CD4-positive, CD25-positive, alpha-beta regulatory T cell (primary cell): ENCODE measurements at places on chromosomes 5 and 9. TPM values are rescaled to one million over a fixed set of nuclear protein-coding genes. Genes with fewer than 3 reads are reported as not detected.
A peak's percentile ranks its signal among the peaks of the same experiment; 100 is the strongest.

Gene CCL28
- 17.4 TPM for polyA plus RNA-seq

Gene DPYSL3
- polyA plus RNA-seq: not detected

Gene ANKHD1
- polyA plus RNA-seq: 78.2 TPM

Gene OXCT1
- 31.3 TPM for polyA plus RNA-seq

Gene FOXD4L6
- polyA plus RNA-seq: not detected

Gene SPATA9
- not detected for polyA plus RNA-seq

Gene NMUR2
- polyA plus RNA-seq: not detected

Gene RIMOC1
- polyA plus RNA-seq: 12.1 TPM

Gene PCDHGA7
- not detected for polyA plus RNA-seq

Gene DNAJC25
- polyA plus RNA-seq: 1.3 TPM

Gene PCDHA12
- not detected for polyA plus RNA-seq

Gene STING1
- 131 TPM for polyA plus RNA-seq

DNA sequence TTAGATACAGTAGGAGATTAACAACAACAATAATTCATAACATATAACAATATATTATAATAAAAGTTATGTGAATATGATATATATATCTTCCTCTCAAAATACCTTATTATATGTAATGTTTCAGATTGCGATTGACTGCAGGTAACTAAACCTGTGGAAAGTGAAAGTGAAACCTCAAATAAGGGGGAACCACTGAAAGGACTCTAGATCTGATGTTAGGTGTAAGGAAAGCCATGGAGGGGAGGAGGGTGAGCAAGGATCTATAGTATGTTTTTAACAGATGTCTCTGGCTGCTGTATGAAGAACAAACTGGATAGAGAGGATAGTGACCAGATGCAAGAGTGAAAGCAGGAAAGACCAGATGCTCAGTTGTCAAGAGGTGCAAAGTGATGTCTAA, 5.8 kb upstream of the FSTL4 start:
- peak; percentile 32 for DNase-seq

DNA sequence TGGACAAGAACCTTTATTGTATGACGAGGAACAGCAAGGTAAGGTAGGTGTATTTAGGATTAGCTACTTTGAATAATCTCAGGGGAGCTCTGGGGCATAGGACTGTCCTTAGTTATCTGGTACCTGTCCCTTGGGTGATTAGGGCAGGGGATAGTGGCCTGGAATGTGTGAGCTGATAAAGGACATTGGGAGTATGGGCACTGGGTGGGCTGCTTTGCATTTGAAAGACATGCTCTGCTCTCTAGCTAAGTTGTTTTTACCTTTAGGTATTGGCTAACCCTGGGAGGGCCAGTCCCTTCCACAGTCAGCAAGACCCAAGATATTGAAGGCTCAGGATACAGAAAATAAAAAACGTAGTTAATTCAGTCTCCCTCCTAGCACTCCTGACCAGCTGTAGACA, 282.8 kb upstream of the C9orf72 start:
- DNase-seq: no peak

- DNase-seq: no peak
These were observed 116.8 kb upstream of the PDE4D start for GRCh38 chr5:60010328-60010727.

DNA sequence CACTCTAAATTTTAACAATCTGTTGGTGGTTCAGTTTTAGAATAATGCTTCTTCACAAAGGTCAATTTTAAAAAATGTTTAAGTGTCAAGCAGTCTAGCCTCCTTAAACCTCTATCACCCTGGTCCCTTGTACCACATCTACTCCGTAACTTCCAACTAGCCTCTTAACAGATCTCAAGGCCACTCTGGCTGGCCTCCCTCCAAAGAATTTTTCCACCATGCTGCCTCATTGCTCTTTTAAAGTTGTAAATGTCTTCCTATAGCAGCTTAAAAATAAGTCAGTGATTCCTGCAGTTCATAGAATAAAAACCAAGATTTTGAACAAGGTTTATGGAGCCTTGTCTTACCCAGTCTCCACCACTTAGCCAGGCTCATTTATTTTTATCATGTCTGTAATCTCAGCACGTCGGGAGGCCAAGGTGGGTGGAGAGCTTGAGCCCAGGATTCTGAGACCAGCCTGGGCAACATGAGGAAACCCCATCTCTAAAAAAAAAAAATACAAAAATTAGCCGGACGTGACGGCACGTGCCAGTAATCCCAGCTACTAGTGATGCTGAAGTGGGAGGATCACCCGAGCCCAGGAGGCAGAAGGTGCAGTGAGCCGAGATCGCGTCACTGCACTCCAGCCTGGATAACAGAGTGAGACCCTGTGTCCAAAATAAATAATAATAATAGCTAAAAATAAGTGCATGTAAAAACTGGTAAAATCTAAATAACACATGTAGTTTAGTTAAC, 924.9 kb upstream of the DMAC1 start:
- DNase-seq: no peak

DNA sequence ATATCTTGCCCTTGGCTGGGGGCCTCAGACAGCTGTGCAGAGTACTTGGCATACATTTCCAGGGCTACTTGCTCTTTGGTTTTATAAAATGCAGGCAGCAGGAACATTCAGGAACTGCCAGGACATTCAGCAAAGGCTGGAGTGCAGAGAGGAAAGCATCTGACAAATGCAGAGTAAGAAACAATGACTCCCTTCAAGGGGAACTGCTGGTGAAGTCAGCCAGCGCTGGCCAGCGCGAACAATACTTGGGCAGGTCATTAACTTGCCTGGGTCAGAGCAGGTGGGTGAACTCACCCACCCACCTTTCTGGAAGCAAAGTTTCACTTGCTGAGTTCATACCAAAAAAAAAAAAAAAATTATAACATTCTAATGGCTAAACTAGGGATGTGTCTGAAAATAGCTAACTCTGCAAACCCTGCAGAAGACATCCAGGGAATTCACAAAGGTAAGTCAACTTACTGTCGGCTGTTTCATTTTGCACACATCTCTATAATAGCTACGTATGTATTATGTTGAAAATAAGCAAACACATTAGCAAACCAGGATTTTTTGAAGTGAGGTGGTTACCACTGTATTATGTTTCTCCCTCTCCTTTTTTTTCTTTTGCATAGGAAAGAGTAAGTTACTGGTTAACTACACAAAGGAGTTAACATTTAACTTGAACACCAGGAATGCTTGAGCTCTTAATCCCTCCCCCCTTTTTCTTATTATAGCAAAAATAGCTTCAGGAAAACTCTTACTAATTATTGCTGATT, 152.2 kb downstream of the GLIS3 start:
- DNase-seq: no peak

DNA sequence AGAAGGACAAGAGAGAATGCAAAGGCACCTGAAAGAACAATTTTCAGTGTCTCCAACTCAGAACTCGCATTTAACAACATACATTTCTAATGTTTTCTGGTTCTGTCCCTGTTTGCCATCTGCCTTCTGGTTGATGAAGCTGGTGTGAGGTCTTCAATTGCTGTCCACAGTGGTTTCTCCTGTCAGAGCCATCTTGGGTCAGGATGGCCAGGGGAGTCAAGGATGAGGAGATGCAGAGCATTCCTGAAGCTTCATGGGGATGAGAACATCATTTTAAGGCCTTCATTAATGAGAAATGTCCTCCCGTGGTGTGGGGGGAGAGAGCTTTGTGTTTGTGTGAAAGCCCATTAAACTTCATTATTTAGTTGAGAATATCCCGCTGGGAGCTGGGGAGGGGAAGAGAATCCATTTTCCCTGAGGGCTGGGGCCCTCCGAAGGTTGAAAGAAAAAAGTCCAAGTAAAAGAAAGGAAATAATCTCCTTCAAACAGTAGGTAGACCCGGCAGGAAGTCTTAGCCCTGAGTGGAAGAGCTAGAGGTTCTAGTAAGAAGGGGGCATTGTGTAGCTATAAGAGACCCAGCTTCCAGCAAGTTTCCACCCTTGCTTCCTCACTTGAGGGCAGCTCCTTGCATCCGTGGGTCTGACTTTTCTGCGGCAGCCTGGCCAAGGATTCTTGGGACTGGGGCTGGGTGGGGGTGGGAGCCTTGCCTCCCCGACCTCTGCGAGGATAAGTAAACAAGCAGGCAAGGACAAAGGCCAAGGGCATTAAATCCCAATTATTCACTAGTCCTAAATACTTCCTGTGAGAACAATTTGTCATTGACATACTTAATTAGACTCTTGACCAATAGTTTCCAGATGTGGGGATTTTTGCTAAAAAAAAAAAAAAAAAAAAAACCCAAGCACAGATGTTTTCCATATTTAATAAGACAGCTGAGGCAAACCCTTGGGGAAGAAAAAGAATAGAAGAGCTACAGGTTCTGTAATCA, 119.2 kb downstream of the MSX2 start:
- DNase-seq: no peak

DNA sequence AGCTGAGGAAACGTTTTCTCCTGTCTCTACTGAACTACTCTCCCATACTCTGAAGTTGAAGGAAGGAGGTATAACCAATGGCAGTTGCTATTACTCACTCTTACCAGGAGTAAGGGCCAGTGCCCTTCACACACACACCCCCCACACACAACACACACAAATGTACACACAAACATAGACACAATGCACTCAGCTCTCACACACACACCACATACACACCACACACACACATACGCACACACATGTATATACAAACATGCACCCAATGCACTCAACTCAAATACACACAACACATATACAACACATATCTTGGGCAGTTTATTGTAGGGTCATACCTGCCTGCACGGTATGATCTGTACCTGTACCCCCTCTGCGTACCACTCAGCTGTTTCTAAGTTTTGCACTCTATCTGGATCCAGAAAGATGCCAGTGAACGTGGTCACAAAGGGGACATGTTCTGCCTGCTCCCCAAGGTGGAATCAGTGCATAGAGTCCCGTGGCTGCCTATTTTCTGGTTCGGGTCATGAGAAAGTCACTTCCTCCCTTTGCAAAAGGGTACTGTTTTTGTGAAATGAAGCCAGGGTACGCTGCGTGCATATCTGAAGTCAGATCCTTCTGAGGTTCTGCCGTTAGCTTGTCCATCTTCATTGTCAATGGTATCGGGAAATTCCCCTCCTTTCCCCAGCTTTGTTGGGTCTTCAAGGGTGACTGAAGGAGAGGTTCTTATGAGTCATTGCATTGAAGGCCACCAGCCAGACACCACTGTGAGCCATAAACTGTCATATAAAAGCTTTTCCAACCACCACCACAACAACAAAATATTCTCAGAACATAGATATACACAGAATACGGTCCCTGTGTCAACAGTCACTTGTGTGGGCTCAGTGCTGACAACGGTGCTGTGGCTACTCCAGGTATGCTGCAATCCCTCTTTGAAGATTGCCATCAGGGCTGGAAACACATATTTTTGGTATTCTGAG, 131.9 kb downstream of the UGCG start:
- peak; percentile 61 for DNase-seq

DNA sequence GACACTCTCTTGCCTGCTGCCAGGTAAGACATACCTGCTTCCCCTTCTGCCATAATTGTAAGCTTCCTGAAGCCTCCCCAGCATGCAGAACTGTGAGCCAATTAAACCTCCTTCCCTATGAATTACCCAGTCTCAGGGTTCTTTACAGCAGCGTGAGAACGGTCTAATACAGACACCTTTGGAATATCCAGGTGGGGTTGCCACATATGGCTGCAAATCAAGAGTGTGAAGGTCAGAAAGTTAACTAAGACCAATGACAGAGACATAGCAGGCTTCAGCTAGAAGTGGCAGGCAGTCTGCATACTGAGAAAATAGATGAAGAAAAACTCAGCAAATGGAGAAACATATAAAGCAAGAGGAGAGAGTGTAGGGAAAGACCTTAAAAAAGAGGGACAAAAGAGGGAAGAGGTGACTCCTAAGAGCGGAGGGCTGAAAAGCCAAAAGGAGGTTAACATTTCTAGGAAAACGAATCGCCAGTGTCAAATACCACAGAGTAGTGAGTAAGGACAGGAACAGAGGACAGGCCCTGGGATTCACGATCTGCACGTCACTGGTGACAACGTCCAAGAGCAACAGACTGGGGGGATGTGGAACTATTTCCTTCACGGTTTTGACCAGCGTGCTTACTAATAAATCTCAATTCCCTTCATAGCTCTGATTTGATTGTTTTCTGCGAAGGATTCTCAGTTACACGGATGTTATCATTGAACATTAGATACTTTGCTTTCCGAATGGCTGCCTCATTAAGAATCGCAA, 1.7 kb upstream of the ACO1 start:
- no peak for DNase-seq

GRCh38 chr5:10621832-10622231, 58.0 kb downstream of the ANKRD33B start:
- no peak for DNase-seq

DNA sequence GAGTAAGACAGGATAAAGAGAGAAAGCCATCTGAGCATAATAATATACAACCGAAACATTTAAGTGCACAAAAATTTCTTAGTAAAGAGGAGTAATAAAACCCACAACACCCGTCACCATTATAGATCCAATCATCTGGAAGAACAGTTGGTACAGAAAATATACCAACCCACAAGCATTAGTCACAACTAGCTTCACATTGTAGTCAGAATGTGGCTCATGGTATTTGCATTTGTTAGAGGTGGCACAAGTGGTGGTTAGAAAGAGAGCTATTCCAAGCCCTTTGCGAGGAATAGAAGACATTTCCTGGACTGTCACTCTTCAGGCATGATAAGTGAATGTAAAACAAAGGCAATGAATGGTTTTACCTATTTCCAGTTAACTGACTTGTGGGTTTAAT, 677.5 kb upstream of the ST8SIA4 start:
- no peak for DNase-seq

- no peak for DNase-seq
These were observed 23.5 kb upstream of the IFNE start for GRCh38 chr9:21505425-21506179.

DNA sequence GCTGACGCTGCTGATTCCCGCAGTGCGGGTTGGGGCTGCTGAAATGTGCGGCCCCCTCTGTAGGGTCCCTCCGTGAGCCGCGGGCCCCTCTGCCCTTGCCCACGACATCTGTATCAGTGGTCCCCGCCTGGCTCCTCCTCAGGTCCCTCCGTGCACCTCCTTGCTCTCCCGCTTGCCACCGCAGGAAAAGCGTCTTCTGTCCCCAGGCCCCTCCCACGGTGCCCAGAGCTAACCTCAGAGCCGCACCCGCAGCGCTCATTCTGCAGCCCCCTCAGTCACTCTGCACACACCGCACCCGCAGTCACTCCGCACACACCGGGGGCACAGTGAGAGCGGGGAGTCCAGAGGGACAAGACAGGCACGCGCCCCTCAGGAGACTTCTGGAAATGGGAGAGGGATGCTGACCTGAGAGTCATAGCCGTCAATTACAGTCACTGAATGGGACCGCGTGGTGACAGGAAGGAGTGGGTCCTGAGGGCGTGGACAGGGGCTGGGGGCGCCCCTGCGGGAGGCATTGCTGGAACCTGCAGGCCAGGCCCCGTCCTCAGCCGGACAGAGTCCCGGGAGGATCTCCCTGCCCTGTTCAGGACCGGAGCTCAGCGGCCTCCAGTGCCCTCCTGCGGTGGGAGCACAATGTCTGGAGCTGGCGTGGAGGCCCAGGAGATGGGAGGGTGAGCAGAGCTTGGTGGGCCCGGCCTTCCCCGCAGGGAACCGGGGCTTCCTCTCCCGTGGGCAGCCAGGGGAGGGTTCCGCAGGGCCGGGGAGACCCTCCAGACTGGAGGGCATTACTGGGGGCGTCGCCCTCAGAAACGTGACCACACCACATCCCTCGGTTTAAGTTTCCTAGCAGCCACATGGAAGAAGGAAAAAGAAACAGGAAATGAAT, 66.1 kb upstream of the CTSL start:
- no peak for DNase-seq

GRCh38 chr9:71975833-71976232, 64.4 kb downstream of the C9orf85 start:
- no peak for DNase-seq
